ENCODE measurements at places on chromosomes 4 and X. TPM values are rescaled to one million over a fixed set of nuclear protein-coding genes. Genes with fewer than 3 reads are reported as not detected.

The TRIM61 gene
- total RNA-seq: 0.94 TPM

The EREG gene
- total RNA-seq: 0.66 TPM

The PAGE5 gene
- not detected for total RNA-seq

The TLL1 gene
- 19.5 TPM for total RNA-seq

The HTN3 gene
- total RNA-seq: not detected

The VSIG1 gene
- not detected for total RNA-seq

The CXCL3 gene
- total RNA-seq: 3.2 TPM

The PHF8 gene
- total RNA-seq: 39.7 TPM

The TRO gene
- 21.2 TPM for total RNA-seq

The RENBP gene
- total RNA-seq: 20.9 TPM

The CENPU gene
- 1.1 TPM for total RNA-seq

The PSAPL1 gene
- total RNA-seq: not detected

The RBM47 gene
- total RNA-seq: 33.5 TPM

The SH3D19 gene
- 71.5 TPM for total RNA-seq

The USP46 gene
- total RNA-seq: 24.1 TPM

The MUC7 gene
- not detected for total RNA-seq

The TMPRSS11B gene
- total RNA-seq: not detected

The AFM gene
- not detected for total RNA-seq

The CXXC4 gene
- total RNA-seq: 0.71 TPM

The MAPK10 gene
- total RNA-seq: 12.4 TPM

The MAGEC2 gene
- total RNA-seq: not detected

The MAGEB3 gene
- not detected for total RNA-seq

The HMGN5 gene
- 7.1 TPM for total RNA-seq

The CXCL1 gene
- 4.6 TPM for total RNA-seq

The ARHGAP36 gene
- total RNA-seq: not detected

The RTL9 gene
- total RNA-seq: 0.26 TPM

The SHROOM4 gene
- total RNA-seq: 10.0 TPM

The CLDN34 gene
- not detected for total RNA-seq

The ITM2A gene
- total RNA-seq: 40.7 TPM

The PCDH19 gene
- 4.6 TPM for total RNA-seq

The EGFL6 gene
- total RNA-seq: 0.23 TPM

The RXFP1 gene
- 0.36 TPM for total RNA-seq

The GLRA3 gene
- total RNA-seq: not detected

The LONRF3 gene
- total RNA-seq: 4.7 TPM

The RNF128 gene
- not detected for total RNA-seq

The NDP gene
- 0.24 TPM for total RNA-seq

The TLR3 gene
- 6.2 TPM for total RNA-seq

The KIT gene
- total RNA-seq: 18.7 TPM

The BEX5 gene
- 5.0 TPM for total RNA-seq

The SNX12 gene
- 60.4 TPM for total RNA-seq

The RBMXL3 gene
- not detected for total RNA-seq

The PROM1 gene
- total RNA-seq: 28.9 TPM

The TBX22 gene
- total RNA-seq: not detected

The ANAPC10 gene
- total RNA-seq: 22.8 TPM

The USP17L24 gene
- not detected for total RNA-seq

The CUL4B gene
- total RNA-seq: 48.2 TPM

The JCHAIN gene
- total RNA-seq: 8.0 TPM

The SLC4A4 gene
- 6.2 TPM for total RNA-seq

The STK32B gene
- 2.2 TPM for total RNA-seq

The GLOD5 gene
- not detected for total RNA-seq
